ENCODE measurements at places on chromosomes 5 and 9.

- no peak for DNase-seq
Observed at GRCh38 chr5:178322736-178323540, 90.3 kb upstream of the PHYKPL start.

DNA sequence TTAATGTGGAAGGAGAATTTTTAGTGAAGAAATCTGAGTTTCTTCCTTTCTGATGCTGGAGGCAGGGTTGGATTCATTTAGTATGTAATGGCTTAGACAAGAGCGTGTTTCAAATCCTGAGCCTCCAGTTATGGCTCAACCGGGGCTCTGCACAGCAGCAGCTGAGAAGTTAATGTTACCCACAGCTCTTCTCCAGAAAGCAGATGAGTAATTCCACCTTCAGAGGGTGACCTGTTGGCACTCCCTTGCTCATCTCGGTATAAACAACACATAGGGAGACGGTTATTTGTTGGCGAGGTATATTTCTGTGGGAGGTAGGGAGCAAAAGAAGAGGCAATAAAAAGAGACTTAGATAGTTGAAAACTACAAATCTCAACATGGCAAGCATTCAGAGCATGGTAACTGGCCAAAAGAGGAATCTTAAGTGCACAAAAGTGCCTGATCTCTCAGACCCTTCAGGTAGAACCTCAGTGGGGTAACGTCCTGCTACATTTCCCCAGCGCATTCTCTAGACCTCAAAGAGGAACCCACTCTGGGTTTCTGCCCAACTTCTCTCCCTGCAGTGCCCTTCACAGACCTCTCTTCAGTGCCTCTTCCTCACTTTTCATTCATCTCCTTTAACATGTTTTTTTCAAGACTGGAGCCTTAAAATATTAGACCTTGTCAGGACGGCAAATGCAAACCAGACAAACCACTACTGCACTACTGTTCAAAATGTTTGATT is 417.5 kb upstream of the ADAMTSL1 start:
- DNase-seq = no peak

DNA sequence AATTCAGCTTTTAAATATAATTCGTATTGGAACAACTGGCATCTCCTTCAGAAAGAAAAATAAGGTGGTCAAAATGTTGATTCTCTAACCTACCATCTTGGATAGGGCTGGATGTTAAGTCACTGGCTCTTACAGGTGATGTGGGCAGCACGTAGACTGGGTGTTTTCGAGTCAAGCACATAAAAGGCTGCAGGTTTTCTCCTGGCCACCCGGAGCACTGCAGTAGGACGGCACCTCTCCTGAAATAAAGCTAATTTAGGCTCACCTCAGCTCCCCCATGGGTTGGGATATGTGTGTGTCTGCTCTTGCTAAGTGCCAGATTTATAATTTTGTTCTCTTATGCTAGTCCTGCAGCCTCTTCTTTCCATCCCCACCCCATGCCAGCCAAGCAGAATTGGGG is 80.3 kb downstream of the IQGAP2 start:
- no peak for DNase-seq

GRCh38 chr5:173630724-173631365 is 14.4 kb upstream of the BOD1 start:
- no peak for DNase-seq

GRCh38 chr9:91332546-91333231 is 29.0 kb downstream of the AUH start:
- DNase-seq = no peak

- DNase-seq = no peak
Observed at GRCh38 chr9:129392093-129392541, 214.1 kb upstream of the IER5L start.

- DNase-seq = no peak
Observed at GRCh38 chr9:22405869-22406659, 40.6 kb upstream of the DMRTA1 start.

- DNase-seq = no peak
Observed at GRCh38 chr9:76181781-76182180, 212.4 kb downstream of the RFK start.

DNA sequence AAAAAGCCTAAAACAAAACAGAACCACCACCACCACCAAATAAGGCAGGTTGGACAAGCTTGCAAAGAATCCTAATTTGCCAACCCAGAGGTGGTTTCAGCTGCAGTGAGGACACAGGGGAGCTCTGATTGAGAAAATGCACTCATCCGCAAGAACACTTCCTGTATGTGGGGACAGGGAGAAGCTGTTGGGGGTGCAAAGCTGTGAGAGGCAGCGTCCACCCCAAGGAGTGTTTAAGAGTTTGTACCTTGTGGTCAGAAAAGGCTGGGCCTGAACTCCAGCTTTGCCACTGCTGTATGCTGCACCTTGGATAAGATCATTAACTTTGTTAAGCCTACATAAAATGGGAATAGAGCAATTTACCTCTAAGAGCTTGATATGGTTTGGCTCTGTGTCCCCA is 511.7 kb downstream of the BNC2 start:
- DNase-seq = no peak

GRCh38 chr9:37374892-37375291 is 47.6 kb upstream of the GRHPR start:
- DNase-seq = no peak

- DNase-seq = no peak
Observed at GRCh38 chr5:68884883-68885282, 208.9 kb upstream of the SLC30A5 start.

DNA sequence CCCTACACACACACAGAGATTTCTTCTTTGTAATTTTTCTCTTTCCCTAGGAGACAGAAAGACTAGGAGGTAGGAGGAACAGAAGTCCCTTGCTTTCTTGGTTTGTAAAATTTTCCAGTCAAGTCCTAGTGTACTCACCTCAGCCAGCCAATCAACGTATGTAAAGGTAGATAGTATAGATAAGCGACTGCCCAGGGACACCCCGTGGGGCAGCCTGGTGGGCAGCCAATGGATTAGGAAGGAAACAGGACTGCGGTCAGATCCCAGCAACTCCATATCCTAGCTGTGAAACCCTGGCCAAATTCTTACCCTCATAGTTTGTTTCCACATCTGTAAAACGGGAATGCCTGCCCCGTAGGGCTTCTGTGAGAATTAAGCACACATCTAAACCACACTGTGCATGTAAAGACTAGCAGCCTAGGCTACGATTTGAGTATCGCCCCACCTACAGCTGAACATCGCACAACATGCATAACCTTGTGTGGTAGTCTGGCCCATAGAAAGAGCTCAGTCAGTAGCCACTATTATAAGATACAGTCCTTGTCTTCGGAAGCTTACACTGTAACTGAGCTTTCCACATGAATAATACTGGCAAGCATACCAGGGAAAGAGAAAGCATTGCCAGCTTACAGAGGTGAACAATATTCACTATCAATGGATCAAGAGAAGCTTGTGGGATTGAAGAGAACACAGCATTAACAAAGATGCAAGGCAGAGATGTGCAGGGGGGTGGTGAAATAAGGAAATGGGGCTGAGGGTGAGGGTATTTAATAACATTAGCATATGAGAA is 353.4 kb upstream of the PANK3 start:
- DNase-seq = no peak

- DNase-seq = no peak
Observed at GRCh38 chr9:107123389-107123788, 159.7 kb upstream of the RAD23B start.

- no peak for DNase-seq
Observed at GRCh38 chr9:95641586-95641985, 124.8 kb upstream of the PTCH1 start.

DNA sequence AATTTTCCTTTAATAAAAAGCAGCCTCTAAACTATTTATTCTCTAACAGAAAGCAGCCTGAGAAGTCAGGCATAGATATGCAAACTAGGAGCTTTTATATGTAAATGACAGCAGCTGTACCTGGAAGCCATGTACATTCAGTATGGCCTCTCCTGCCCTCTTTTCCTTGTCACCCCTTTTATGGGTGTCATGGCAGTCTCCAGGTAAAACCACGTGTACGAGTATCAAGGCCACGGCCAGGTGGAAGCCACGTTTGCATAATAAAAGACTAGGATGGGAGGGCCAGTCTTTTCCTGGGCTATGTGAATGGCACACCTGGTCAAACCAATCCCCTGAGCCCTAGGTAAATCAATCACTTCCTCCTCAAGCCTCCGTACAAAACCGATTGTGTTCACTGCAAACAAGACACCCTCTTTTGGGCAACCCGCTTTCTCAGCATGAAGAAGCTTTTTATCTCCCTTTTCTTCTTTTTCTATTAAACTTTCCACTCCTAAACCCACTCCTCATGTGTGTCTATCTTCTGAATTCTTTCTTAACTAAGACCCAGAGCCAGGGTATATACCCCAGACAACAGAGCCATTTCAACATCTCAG is 419.5 kb upstream of the CTNND2 start:
- no peak for DNase-seq

DNA sequence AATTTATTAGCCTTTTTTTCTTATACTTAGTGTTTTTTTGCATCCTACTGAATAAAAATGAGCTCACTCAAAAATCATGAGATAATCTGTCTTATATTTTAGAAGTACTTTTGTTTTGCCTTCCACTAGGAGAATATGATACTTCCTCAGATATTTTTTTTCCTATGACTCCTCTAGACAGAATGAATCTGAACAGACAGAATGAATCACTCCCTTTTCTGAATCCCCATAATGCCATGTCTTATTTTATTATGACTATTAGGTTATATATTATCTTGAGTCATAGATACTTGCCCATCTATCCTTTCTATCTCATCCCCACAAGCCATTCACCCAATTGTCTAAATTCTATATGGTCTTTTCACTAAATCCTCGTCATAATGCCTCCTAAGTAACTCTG is 134.6 kb downstream of the BRINP1 start:
- no peak for DNase-seq

GRCh38 chr9:73643379-73644013 is 491.8 kb downstream of the ANXA1 start:
- no peak for DNase-seq

DNA sequence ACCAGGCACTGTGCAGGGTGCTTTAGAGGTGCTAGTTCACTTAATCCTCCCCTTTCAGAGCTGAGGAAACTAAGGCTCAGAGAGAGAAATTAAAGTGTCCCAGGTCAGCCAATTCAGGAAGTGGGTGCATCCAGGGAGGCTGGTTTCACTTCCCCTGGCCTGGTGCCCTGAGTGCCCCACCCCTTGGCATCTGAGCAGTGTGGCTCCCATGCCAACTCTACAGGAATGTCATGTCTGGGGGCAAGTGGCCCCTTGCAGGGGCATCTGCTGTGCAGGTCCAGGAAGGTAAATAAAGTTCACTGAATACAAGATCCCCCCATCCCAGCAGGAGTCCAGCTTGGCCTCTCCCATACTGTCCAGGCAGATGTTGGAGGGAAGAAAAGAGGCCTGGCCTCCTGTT is 4.4 kb upstream of the N4BP3 start:
- DNase-seq = no peak

- DNase-seq = no peak
Observed at GRCh38 chr9:113577525-113578261, 114.2 kb downstream of the RGS3 start.
